ENCODE measurements at places on chromosomes 1 and 21.

DNA sequence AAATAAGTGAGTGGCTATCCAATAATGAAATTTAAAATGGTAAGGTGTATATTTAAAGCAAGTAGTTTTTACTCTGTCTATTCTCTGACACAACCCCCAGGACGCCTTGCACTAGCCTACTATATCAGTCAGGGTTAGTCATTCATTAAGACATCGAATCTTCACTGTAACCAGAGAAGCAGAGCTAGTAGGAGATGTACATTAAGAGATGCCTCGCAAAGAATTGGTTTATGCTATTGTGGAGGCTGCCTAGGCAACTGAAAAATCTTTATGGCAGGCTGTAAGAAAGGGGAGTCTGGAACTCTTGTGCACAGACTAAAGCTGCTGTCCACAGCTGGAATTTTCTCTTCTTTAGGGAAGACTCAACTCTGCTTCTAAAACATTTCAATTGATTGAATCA lies 28.8 kb downstream of the NTNG1 start:
- no peak for DNase-seq

DNA sequence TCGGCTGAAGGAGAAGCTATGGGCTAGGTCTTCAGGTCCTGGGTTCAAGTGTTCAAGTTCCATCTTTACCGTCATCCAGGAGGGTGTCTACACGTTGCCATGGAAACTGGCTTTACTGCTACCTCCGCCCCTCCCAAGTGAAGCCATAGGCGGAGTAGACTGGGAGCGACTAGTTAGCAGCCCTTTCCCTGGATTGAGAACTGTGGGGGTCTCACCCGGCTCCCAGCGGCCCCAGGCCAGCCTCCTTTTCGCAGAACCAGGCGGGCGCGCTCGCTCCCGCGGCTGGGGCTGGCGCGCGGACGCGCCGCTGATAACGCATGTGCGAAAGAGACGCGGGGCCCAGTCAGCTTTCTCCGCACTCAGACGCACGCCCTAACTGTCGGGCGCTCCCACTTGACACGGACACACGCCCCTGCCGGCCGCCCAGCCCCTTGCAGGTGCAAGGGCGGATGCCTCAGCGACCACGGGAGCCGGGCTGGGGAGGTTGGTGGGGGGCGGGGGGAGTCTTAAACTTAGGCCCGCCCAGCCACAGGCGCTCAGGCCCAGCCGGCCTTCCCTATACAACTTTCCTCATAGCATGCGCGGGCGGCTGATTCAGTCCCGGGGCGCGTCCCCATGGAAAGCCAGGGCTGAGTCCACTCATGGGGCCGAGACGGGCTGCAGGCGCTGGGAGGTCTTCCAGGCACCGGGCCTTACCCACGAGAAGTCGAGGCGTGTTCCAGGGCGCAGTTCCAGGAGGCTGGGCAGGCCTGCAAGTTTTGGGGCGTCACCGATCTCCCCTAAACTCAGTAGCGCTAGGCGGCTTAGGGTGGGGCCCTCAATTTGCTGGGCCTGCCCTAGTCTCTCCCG lies 7.4 kb downstream of the EFNA4 start:
- DNase-seq, result peak; percentile 82

DNA sequence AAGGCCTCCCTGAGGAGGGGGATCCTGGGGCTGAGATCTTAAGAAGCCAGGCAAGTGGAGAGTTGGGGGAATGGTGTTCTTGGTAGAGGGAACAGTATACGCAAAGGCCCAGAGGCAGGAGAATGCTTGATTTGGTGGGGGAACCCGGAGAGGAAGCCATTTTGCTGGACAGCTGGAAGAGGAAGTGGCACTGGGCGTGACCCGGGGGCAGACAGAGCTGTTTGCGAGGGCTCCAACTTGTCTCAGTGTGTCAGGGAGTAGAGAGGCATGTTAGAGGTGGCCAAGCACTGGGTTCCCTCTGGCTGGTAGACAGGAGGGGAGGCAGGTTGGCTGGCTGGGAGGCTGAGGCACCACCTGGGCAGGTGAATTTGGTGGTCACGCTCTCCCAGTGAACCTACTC lies 96.3 kb upstream of the ACTL8 start:
- no peak for DNase-seq

- no peak for DNase-seq
Measured at GRCh38 chr1:18924221-18924691, 21.9 kb upstream of the ALDH4A1 start.

- DNase-seq, result no peak
Measured at GRCh38 chr1:168121401-168122011, 15.2 kb downstream of the GPR161 start.

DNA sequence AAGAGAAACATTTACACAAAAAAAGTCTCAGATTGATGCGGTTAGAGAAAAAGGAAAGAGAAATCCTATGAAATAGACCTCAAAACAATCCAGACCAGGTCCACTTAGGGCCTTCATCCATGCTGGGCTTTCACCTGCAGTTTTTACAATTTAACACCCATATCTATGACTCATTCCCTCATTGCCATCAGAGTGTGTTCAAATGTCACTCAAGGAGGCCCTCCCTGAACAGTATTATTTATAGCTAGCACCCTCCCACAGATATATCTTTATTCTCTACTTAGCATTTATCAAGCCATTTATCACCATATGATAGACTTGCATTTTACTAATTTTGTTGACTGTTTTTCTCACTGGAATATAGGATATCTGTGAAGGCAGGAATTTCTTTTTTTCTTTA lies 824 bp upstream of the KRTAP21-3 start:
- no peak for DNase-seq

DNA sequence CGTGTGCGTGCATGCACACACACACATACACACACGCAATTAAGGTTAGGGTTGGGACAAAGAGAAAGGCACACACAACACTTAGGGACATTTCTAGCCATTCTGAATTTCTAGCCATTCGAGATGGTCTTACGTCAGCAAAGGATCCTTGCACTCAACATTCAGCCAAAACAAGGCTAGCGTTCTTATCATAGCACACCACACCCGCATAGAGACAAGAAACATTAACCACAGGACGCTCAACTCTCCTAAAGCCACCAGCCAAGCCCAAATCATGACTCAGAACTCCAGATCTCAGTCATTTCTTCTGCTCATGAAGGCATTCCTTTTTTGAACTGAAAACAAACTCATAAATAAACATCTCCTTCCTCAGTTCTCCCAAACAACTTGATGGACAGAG lies 106.8 kb downstream of the LMO4 start:
- DNase-seq, result no peak

DNA sequence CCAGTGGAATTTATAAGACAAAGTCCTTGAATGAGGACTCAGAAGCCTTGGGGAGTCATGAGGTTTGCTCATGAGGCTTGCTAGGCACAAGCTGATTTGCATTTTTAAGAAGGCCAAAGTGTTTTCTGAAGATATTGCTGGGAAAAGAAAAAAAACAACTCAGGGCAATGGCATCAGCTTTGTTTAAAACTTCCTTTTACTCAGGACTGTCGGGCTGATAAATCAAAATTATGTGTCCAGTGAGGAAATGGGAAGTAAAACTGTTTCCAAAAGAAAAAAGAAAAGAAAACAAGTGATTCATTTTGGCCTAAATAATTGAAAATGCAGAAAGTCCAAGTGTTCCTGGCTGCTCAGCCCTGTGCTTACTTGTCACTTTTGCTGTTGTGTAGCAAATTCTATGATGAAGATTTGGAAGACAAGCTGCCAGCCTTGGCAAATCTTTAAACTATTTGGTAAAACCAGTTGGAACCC lies 282.4 kb downstream of the HLX start:
- DNase-seq, result no peak

GRCh38 chr1:11478571-11479374 lies at the start of gene DISP3:
TSS of gene DISP3 (plus strand) at chr1:11479155. CDS start at chr1:11500993, 21,838 bp downstream.
- DNase-seq, result peak; percentile 78

DNA sequence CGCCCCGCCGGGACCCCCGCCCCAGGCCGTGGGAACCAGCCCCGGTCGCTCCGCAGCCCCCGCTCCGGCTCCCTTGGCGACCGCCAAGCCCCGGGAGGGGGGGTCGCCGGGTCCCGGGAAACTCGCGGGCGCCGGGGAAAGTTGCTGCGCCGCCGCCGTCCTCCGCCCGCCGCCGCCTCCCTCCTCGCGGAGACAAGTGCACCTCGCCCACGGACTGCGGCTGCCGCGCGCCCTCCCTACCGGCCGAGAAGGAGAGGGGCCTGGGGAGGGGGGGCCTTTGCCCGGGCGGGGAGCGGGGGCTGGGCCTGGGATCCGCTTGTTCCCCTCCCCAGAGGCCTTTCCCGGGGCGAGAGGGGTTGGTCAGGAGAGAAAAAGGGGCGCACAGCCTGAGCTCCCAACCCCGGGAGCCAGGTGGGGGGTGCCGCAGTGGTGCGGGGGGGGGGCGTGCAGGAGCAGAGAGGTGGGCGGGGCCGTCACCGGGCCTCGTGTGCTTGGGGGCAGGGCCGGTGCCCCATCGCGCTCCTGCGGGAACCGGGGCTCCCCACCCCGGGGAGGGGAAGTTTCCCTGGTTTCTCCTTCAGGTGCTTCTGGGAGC lies 592 bp downstream of the AGRN start:
- DNase-seq, result no peak

GRCh38 chr1:24316645-24317044 lies 2.5 kb upstream of the GRHL3 start:
- DNase-seq, result no peak

DNA sequence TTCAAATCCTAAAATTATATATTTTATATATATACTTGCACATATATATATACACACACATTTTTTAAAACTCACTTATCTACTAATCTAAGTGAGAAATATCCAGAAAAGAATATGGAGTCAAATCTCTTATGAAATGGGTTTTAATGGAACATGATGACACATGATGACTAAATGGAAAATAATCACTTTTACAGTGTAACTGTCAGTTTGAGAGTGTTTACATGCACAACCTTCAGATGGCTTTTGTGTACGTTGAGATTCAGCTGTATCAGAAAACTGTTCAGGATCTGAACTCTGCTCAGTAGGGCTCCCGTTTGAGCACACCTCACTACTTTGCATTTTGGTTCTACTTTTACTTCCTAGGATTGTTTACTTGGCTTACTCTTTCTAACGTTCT lies 189.8 kb downstream of the DNAH14 start:
- DNase-seq, result no peak

GRCh38 chr1:237032029-237032428 lies 10.0 kb upstream of the RYR2 start:
- no peak for DNase-seq

GRCh38 chr1:51912881-51913280 lies 34.4 kb upstream of the NRDC start:
- no peak for DNase-seq

DNA sequence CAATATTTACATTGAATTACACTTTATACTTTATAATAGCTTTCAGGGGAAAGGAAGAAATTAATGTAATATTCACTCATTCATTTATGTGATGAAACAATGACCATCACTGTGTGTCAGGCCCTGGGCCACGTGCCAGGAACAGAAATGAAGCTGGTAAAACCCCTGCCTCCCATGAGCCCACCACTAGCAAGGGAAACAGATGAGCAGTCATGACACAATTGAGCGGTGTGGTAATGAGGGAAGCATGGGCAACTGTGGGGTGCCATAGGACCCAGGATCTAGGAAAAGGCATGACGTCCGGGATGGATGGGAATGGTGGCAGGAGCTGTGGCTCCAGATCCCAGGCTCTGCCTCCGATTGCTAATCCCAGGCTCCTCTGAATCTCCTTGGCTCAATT lies 17.0 kb upstream of the SLC5A9 start:
- DNase-seq, result no peak

GRCh38 chr1:174153085-174153824 lies 6.1 kb upstream of the RABGAP1L start:
- no peak for DNase-seq

DNA sequence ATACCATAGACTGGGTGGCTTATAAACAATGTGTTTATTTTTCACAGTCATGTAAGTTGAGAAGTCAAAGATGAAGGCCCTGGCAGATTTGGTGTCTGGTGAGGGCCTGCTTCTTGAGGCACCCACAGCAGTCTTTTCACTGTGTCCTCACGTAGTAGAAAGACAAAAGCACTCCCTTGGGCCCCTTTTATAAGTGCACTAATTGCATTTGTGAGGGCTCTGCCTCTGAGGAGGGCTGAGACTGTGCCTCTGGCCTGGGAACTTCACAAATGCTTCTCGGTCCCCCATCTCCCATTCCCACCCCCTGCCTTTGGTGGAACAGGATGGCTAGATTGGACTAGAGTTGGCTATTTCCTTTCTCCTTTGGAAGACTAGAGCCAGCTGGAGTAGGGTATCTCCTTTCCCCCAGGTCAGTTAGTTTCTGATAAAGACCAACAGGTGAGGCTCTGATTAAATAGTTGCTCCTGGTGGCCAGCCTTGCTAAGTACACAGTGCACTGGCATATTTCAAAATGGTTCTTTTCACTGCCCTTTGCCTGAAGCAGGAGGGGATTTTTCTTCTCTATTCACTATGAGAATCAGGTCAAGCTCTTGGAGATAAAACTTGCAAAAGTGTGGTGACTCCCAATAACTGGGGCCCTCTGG lies 82.9 kb downstream of the PLPPR4 start:
- DNase-seq, result no peak

DNA sequence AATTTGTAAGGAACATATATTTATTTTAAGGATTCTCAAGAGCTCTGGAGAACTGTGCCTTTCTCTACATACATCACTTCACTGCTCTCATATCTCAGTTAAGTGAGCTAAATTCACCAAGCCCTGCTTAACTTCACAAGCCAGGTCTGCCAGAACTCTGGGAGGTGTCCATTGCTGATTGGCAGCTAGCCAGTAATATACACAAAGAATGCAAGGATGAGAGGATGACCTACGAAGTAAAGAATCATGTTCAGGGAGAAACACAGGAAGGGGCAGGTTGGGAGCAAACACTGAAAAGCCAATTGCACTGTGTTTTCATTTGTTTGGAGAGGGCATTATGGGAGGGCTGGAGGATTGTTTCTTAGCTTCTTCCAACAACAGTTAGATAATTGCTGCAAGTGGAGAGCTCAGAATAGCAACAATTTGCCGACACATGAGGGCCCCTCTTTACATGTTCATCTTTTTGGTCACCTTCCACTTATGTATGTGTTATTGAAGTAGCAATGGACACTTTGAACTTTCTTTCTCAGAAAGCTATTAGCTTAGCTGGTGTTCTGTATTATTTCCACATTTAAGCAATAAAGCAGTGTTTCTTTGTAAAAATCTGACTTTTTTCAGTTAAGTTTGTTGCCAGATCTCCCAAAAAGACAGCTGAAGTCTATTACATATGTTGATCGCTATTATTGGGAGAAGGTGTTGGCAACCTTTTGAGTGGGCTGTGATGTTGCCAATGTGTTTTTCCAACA lies 254.8 kb downstream of the LTN1 start:
- no peak for DNase-seq

GRCh38 chr1:231731268-231731667 lies 104.7 kb downstream of the DISC1 start:
- DNase-seq, result no peak

GRCh38 chr1:109508873-109509175 lies 703 bp downstream of the AMIGO1 start:
- DNase-seq, result no peak

DNA sequence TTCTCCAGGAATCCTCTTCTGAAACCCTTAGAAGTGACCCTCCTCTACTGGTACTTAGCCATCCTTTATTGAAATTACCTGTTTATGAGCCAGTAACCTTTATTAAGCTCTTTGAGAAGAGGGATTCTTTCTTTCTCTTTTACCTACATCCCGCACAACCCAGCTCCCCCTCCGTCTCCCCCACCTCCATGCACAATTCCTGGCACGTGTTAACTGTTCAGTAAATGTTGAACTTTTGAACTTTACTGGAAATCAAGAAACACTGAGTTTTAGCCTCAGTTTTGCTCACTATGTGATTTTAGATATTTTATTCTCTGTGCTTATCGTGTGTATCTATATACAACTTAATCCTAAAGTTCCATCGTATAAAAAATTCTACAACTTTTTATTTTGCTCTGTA lies 1.8 kb downstream of the TMED5 start:
- no peak for DNase-seq

- no peak for DNase-seq
Measured at GRCh38 chr1:82978461-82979324, 1020.2 kb downstream of the TTLL7 start.
